SW480 (cell line): ENCODE measurements at places on chromosomes 4 and X.

- no peak for DNase-seq
Observed at GRCh38 chr4:89364541-89364940, 56.9 kb upstream of the GPRIN3 start.

- DNase-seq = no peak
Observed at GRCh38 chr4:165982934-165983333, 109.9 kb downstream of the TLL1 start.

GRCh38 chrX:136870064-136870463 is 10.5 kb downstream of the RBMX start:
- DNase-seq = no peak

- DNase-seq = no peak
Observed at GRCh38 chrX:40094041-40094899, 3.5 kb downstream of the BCOR start.

- DNase-seq = no peak
Observed at GRCh38 chr4:52783069-52783468, 31.8 kb upstream of the ERVMER34-1 start.
